Left colon (tissue), 2 donors: ENCODE measurements at places on chromosomes 4 and X.

- no peak for DNase-seq
Measured at GRCh38 chrX:14056206-14056605, 26.5 kb upstream of the GEMIN8 start.

DNA sequence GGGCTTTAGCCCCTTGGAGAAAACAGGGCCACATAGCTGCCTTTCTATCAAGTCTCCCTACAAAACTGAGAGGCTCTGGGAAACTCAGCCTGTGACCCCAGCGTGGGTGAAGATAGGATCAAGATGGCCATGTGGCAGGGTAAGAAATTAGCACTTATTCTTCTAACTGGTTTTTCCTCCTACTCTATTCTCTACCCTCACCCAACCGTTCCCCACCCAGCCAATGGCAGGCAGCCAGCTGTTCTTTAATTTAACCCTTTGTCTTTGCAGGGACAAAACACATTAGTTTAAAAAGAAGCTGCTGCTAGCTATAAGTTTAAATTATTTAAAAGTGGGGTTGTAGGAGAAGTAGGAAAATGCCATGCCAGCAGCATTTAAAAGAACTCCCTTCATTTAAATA is 2.8 kb downstream of the CLCN5 start:
- DNase-seq, result no peak

- no peak for DNase-seq
Measured at GRCh38 chr4:82484996-82485783, 54.8 kb downstream of the ENOPH1 start.

DNA sequence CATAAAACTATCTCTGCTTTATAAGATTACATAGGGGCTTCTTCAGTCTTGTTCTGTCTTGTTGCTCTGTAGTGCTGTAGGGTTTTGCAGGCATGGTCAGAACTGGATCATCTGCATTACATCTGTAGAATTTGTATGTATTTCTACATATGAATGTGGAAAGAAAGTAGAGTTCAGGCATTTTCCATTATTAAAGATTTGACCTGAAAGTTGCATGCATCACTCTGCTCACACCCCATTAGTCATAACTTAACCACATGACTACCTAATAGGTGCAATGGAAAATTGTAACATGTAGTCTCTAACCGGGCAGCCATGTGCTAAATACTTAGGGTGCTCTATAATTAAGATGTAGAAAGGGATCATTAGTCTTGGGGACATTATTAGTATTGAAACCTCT is 45.7 kb upstream of the AGA start:
- DNase-seq, result no peak

GRCh38 chrX:138651494-138651893 is 60.0 kb downstream of the FGF13 start:
- DNase-seq, result no peak

DNA sequence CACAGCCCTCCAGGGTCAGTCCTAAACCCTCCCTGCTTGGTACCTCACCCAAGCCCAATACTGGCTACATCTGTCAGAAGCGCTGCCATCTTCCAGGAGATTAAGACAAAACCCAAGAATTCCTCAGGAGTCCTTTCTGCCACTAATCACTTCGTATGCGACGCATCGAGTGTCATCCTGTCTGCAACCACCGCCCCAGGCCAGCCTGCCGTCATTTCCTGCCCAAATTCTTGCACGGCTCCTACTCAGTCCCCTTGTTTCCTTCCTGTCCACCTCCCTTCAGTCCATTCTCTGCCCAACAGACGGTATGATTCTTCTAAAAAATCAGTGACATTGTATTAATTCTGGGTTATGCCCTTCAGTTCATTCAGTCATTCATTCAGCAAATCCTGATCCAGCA is 113.6 kb downstream of the NFKB1 start:
- DNase-seq, result no peak

DNA sequence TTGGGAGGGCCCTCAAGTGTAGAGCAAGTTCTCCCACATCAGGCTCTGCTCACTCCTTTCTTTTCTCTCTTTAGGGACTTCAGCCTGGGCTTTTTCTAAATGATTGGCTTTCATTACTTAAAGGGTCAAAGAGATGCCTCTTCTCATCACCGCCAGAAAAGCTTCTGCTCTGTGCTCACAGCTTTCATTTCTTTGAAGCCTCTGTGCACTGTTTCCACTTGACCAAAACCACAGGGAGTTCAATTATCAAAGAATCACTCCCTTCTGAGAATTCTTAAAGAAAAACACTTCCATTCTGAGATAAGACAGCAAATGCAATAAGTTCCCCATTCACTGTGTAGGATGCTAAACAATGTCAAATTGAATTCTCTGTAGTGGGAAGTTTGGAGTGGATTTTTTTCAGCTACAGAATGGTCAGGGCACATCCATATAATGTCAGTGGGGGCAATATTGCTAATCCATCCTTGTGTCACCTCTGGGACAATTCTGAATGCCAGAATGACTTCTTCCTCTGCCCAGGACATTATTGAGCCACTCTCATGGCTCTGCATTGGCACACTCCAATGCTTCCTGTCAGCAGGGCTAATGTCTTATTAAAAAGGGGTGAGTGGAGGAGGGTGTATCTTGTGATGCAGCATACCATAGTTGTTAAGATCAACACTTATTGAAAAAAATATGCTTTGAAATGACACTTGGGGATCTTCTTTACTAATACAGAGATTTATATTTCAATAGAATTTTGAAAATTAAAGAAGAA is 217.6 kb downstream of the SNCA start:
- no peak for DNase-seq

- DNase-seq, result no peak
Measured at GRCh38 chr4:182280436-182281111, 37.4 kb downstream of the TENM3 start.

DNA sequence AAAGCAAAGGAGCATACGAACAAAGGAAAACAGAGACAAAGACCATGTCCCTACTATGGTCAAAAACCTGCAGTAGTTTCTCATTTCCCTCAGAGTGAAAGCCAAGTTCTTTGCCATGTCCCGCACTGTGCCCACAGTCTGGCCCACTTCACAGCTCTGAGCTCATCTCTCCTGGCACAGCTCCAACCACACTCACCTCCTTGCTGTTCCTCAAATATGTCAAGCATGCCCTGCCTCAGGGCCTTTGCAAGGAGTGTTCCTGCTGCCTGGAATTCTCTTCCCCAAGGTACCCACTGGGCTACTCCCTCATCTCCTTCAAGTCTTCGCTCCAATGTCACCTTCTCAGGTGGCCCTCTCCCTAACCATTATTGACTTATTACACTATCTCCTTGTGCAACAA is 72.1 kb downstream of the COX18 start:
- DNase-seq, result no peak

DNA sequence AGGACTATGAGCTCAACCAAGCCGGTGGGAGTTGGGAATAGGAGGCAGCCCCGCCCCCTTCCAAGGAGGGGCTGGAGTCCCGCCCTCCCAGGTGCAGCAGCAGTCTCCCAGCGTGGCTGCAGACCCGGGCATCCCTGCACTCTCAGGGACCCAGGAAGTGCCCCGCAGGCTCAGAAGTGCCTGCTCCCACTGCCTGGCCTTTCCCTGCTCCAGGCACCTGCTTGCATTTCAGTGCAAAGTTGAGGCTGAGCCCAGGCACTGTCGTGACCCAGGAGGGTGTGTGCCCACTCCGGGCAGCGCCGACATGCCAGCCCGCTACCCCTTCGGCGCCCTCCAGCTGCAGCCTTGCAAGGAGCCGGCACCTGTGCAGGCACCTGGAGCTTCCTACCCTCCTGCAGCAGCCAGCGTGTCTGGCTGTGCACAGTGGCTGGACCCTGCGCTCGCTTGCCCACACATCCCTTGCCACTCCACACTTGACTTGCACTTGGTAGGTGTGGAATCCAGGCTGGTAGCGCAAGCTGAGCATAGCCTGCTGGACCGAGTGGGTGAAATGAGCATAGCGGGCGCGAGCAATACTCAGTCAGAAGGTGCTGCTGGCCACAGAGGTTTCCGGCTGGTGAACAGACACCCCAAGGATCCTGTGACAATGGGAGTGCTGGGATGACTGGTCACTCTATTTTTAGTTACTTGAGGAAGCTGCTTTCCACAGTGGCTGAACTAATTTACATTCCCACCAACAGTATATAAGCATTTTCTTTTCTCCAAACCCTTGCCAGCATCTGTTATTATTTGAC is 236.3 kb downstream of the PCDH10 start:
- no peak for DNase-seq

DNA sequence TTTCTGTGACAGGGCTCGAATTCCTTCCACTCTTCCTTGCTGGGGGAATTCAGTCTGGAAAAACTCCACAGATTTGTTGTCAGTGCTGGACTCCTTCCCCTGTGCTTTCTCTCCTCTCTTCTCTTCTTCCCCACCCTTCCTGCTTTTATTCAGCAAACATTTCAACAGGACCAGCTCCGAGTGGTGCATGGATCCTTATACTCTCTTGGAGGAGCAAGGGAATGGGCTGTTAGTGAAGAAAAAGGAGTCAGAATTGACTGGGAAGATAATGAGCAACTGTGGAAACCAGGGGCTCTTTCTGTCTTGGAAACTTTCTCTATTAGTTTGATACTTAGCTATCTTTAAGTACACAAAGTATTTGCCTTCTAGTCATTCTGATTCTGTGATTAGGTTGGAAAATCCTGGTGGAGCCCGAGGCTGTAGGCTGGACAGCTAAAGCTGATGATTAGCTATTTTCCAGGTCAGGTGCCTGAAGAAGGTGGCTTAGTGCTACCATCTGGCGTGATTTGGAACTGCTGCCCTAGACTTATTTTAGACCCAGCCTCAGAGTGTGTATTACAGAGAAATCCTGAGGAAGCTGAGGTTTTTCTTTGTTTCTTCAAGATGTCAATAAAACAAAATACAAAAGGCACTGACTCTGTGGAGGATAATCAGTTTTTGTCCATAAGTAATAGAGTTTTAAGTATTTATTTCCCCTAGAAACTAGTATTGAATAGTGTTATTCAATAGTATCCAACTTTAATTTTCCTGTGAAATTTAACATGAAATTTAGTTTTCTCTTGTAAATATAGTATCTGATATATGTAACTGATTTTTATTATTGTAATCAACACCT is 38.4 kb downstream of the NAP1L5 start:
- peak; percentile 46 for DNase-seq

GRCh38 chr4:33802578-33802977 is 2441.7 kb downstream of the ARAP2 start:
- DNase-seq, result no peak

DNA sequence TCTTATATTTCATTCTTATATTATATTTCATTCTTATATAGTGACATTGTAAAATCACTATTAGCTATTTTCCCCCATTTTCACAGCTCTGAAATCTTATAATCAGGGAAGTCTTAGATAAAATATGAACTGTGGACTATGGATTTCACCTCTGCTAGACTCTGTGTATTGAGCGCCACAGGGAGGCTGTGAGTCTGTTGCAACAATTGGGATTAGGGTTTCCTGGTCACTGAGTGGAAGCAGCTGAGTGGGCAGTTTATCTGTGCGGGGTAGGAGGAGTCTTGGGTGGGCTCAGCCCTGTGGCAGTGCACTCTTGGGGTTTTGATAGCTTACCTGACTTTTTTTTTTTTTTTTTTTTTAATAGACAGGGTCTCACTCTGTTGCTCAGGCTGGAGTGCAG is 249.5 kb downstream of the PTTG2 start:
- no peak for DNase-seq

DNA sequence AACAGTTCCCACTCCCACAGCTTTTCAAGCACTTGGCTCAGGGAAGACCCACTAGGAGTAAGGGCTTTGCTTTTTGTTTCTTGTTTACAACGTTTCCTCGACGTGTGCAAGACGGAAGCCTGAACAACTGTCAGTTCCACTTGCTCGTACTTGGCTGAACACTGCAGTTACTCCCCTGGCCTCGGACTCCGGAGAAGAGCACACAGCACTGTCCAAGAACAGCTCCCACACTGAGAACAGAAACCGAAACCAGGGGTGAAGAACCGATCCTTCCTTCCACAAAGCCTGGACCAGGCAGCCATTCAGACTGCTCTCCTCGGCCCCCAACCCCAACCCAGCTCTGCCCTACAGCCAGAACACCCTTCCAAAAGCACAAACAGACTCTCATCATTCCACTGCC is 25.5 kb downstream of the IRF2 start:
- peak; percentile 24 for DNase-seq

DNA sequence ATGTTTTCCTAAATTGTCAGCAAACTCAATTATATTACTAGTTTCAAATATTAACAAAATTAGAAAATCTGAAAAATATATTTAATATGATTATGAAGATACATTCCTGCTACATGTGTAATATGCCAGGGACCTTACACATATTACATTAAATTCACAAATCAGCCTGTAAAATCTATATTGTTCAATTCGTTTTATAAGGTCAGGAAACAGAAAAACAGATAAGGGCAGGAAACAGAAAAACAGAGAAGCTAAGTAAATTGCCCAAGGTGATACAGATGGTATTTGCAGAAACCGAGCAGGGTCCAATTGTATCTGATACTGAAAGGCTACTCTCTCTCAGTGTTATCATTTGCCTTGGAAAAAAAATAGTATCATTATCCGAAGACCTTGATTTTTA is 739.0 kb downstream of the DMD start:
- DNase-seq, result no peak

DNA sequence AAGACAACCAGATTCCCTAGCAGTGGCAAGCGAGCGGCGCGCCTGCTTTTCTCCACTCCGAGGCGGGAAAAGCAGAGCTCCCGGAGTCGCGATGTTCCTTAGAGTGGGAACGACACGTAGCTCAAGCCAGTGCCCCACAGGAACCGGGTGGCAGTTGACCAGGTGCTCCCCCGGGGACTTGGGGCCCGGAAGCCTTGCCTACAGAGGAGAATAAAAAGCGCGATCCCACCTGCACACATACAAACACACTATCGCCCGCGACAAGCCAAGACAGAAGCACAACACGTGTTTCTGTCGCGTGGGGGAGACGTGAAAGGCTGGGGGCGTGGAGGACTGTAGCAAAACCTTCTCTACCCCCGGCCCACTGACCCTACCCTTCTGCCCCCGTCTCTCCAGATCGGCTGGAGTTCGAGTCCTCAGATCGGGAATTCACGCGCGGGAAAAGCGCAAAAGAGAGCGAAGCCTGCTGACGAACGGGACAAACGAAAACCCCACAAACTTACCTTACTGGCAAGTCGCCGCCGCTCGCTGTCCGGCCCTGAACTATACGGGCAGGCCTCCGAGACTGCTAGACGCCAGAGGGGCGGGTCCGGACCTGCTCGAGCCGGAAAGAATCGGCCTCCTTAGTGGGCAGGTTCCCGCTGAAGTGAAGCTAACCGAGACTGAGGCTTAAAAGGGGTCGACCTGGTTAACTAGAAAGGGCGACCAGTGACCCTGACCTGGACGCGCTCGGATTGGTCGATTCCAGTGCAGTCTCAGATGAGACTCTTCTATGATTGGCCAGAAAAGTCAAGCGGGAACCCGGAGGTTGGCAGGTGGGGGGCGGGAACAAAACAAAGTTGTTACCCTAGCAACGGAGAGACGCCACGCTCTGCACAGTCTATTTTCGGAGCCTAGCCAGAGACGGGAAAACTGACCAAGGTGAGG is at the start of the genes DNAAF6 and NUP62CL:
Gene DNAAF6, plus strand, starts transcription at position 842 of the 927 bp plus-strand sequence. CDS start 6,265 bp downstream, outside the sequence.
Gene NUP62CL, minus strand, starts transcription at position 664 of the 927 bp plus-strand sequence. CDS start 31,287 bp downstream, outside the sequence.
- DNase-seq, result peak; percentile 67

DNA sequence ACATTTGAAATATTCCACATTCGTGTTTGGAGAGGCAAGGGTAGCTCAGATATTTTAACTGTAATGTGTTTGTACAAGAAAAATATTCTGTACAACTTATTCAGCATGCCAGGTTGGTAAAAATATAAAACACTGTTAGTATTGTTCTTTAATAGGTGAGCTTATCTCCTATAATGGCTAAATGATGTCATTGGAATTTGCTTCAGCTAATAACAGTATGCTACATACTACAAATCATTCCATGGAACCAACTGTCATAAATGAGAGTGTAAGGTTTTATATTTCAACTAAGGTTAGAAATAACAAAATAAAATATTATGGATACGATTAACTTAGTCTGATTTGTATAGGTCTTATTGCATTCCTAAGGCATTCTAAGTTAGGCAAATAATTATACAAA is 206.6 kb downstream of the ADGRL3 start:
- DNase-seq, result no peak
